ENCODE measurements at places on chromosomes 1 and 21.

- no peak for DNase-seq
Observed at GRCh38 chr1:230327892-230328284, 98.2 kb downstream of the PGBD5 start.

DNA sequence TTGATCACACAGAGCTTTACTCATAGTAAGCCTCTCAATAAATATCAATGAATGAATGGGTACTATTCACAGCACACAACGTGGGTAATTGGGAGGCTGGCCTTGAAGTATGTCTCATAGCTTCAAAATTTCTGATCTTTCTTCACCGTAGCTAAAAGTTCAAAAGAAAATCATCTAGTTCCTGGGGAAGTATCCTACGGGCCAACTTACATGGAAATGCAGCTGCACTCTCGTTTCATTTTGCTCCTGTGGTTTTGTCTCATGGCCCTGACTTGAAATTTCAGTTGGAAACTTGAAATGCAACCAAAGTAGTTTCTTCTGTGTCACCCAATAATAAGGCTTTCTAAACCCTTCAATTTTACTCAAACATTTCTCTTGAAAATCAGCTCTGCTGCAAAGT is 76.1 kb upstream of the CNIH3 start:
- DNase-seq, result peak; percentile 62

GRCh38 chr1:76682138-76682537 is 185.1 kb upstream of the ST6GALNAC5 start:
- no peak for DNase-seq

GRCh38 chr1:13540866-13541265 is 27.1 kb upstream of the LRRC38 start:
- DNase-seq, result no peak

GRCh38 chr1:155044812-155045657 is 6.1 kb upstream of the ADAM15 start:
- DNase-seq, result peak; percentile 91

- DNase-seq, result no peak
Observed at GRCh38 chr1:150544204-150544603, 5.0 kb upstream of the ADAMTSL4 start.

- no peak for DNase-seq
Observed at GRCh38 chr21:34881421-34881820, 167.7 kb downstream of the RUNX1 start.

DNA sequence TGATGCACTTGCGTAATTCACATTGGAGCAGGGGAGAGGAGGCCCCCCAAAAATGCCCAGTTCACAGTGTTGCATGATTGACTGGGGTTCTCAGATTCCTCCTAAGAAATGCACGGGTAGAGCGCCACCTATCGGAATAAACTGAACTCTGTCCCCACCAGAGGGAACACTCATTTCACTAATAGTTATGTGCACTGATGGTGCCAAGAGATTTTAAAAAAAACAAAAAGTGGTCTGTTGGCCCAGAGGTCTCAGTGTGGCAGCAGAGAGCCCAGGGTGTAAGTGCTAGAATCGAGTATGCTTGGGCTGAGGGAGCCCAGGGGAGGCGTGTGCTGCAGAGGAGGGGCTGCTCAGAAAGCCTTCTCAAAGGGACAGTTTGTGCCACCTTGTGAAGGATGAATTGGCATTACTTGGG is 6.9 kb downstream of the PINK1 start:
- DNase-seq, result peak; percentile 86

GRCh38 chr21:26570203-26570602 is 2.9 kb downstream of the CYYR1 start:
- no peak for DNase-seq

- no peak for DNase-seq
Observed at GRCh38 chr1:30598571-30599114, 124.7 kb downstream of the MATN1 start.

GRCh38 chr1:1861339-1861730 is 29.6 kb downstream of the GNB1 start:
- DNase-seq, result no peak

DNA sequence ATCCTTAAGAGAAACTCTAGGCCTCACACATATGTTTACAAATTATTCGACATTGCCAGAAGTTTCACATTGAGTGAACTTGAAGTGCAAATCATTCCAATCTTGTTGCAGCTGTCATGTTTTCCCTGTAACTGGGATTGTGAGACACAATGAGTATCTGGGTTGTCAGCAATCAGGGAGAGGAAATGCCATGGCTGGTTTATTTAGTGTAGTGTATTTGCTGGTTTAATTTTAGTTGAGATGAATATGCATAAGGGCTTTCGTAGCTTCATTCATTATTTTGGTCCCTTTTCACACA is 54.2 kb upstream of the USP1 start:
- DNase-seq, result no peak

- no peak for DNase-seq
Observed at GRCh38 chr21:46374761-46375389, 50.9 kb downstream of the PCNT start.

- peak; percentile 13 for DNase-seq
Observed at GRCh38 chr1:223035724-223036478, 107.1 kb downstream of the TLR5 start.

DNA sequence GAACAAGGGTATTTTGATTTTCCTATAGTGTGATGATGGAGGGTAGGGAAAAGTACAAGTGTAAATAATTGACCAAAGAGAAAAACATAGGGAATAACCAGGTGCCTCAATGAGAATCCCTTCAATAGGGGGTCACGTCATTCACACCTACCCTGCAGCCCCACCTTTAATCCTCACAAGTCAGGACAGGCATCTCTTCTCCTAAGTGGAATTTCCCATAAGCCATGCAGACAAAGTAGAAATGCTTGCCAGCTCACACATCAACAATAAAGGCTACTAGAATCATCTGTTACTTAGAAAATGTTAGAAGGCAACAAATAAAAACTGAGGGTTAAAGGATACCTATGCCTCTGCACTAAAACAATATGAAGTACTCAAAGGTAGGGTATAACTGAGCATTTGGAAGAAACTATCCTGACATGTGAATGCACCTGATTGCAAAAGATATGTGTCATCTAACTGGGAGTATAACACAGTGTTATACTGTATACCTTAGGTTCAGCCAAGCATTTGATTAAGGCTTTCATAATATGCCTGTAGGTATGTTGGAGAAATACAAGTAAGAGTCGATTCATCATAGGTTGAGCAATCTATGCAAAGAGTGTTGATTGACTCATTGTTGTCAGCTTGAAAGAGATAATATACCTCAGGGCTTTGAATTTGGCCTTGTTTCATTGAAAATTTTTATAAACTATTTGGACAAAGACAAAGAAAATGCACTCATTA is 32.4 kb upstream of the ATP1A1 start:
- DNase-seq, result no peak

DNA sequence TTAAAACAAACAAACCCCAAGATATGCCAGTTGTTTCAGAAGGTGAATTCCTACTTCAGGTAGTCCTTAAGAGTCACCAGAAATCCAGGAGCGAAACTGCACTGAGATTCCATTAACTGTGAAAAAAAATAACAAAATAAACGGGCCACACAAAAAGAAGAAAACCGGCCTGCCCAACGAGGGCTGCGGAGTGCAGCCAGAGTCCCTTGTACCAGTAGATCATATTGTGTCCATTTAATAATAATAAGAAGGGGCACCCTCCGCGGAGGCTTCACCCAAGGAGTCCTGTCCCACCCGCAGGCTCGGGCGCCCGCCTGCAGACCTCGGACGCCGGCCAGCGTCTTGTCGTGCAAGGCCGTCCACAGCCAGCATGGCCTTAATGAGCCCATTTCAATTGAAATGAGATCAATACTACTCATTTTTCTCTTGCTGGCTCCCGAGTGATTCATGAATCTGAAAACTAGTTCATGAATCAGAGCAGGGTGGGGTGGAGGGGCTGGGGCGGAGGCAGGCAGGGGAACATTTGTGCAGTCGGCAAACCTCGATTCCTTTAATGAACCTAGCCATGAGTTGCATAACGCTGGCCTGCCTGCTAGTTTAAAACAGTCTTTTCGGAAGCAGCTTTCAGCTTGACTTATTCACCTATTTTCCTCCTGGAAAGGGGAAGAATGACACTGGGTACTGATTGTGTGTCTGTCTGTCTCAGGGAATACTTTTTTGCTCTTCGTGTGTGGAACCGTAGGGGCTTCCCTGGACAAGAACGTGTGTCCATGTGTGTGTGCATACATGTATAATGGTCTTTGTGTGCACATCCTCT is 113.1 kb upstream of the IRF2BP2 start:
- peak; percentile 95 for DNase-seq

DNA sequence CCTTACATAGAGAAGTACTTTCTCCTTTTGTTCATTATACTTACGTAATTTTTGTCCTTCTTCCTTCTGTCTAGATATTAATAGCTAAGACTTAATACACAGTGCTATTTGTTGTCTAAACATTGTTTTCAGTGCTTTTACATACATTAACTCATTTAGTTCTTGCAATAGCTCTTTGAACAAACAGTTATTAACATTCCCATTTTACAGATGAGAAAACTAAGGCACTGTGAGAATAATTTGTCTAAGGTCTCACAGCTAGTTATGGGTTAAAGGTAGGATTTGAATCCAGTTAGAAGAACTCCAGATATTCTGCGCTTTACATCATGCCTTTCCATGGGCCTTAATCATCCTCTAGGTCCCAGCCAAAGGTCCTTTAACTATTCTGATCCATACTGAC is 19.6 kb downstream of the CCDC17 start:
- DNase-seq, result no peak

DNA sequence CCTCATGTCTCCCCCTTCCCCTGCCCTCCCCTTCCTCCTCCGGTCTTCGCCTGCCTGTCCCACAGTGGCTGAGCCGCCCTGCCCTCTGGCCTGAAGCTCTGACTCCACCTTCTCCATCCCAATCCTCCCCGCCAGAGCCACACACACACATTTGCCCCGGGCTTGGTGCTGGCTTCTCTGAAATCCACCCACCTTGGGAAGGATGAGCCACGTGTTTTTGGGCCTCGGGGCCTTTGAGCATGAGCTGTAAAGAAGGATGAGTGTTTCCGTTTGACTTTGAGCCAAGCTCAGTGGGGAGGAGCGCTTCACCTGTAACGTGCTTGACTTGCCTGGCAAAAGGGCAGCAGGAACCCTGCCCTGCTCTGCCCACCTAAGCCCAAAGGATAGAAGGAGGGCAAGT is 295.1 kb downstream of the SIPA1L2 start:
- DNase-seq, result no peak

- DNase-seq, result no peak
Observed at GRCh38 chr1:11044849-11045427, 2.1 kb downstream of the MASP2 start.

GRCh38 chr1:24694380-24694843 is 50.8 kb upstream of the CLIC4 start:
- DNase-seq, result peak; percentile 14

GRCh38 chr1:186212568-186213224 is 162.4 kb downstream of the TPR start:
- peak; percentile 71 for DNase-seq

DNA sequence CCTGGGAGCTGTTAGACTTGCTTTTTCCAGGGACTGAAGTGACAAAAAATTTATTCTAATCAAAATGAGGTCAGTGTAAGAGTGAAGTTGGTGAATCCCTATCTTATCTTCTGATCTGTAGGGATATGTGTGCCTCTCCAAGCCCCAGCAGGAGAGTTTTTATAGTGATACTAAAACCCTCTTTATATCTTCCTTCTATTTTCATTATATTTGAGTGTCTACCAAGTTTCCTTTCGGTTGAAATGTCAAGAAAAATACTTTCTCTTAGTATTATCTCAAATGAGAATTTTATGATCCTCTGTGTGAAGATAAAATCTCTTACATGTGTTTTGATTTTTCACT is 18.9 kb downstream of the C1orf21 start:
- DNase-seq, result no peak

DNA sequence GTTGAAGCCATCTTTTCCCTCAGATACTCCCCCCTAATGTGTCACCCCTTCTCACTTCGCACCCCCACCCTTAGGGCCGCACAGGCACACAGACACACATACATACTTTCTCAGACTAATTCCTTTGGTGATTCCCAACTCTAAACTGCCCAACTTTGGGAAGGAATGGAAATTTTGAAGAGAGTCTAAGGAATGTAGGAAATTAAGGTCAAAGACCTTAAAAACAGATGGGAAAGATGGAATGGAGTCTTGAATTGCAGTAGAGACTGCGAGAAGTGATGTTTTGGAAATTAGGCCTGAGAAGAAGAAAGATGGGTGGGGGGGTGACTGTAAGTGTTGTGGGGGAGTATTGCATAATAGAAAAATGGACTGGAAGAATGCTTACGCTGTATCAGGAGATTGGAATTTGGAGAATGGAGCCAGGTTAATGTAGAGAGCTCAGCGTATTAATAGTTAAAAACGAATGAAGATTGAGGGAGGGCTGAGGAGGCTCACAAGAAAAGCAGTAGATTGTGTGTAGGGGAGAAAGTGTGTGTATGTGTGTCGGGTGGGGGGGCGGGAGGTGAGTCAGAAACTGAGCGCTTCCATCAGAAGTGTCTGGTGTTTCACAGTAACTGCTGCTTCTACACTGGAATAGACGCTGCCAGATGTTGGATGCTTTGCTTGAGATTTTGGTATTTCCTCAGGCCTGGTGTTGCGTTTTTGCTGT is 1.7 kb downstream of the PIP5K1A start:
- no peak for DNase-seq

DNA sequence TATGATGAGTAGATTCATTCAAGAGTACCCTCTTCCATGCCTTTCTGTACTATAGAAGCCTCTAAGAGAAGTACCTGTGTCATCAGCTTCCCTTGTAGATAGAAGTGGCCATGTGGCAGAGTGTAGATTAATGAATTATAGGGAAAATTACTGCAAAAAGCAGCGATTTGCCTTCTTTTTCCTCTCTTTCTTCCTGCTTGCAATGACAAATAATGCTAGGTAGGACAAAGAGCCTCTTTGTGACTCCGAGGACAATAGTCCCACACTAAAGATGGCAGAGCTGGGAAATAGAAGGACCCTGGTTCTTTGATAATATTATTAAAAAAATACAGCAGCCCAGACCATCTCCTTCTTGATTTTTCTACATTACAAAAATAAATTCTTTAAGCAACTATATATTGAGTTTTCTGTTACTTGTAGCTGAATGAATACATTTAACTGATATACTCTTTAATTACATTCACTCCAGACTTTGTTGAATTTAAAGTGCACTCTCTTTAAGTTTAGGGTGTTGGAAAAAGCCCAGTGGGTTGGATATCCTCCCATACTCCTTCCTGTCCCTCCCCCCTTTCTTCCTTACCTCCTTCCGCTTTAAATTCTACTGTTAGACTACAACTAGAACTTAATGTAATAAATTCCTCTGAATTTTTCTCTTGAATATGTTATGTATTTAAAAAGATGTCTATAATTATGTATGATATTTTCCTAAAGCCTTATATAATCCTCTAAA is 198.2 kb upstream of the APP start:
- no peak for DNase-seq

- no peak for DNase-seq
Observed at GRCh38 chr1:170203693-170204092, 57.9 kb downstream of the NTMT2 start.

- no peak for DNase-seq
Observed at GRCh38 chr21:42025376-42026081, 15.4 kb upstream of the ZBTB21 start.

- DNase-seq, result no peak
Observed at GRCh38 chr1:116825720-116826438, 71.6 kb downstream of the CD2 start.

Data from common myeloid progenitor, CD34-positive (primary cell).